ENCODE measurements at places on chromosomes 6 and 20.
A peak's percentile ranks its signal among the peaks of the same experiment; 100 is the strongest.

GRCh38 chr20:50913690-50914375 lies 17.4 kb downstream of the ADNP start:
- no peak for DNase-seq

- no peak for DNase-seq
Measured at GRCh38 chr20:8800089-8800488, 268.8 kb upstream of the PLCB4 start.

- DNase-seq, result no peak
Measured at GRCh38 chr6:151536188-151536479, 42.3 kb downstream of the CCDC170 start.

DNA sequence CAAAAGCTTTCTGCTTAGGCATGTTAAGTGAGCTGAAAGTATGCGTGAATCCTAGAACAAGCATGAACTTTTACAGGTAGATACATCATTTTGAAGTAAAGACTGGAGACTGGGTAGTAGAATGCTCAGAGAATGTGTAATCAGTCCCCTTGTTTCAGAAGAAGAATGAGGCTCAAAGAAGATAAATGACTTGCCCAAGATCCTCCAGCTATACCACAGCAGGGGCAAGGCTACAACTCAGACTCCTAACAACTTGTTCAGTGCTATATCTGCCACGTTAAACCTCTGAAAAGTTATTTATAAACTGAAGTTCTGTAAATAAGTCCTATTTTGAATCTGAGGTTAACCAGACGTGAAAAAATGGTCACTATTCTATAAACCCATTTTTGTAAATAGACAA lies 2.9 kb downstream of the RIPOR2 start:
- DNase-seq, result no peak

DNA sequence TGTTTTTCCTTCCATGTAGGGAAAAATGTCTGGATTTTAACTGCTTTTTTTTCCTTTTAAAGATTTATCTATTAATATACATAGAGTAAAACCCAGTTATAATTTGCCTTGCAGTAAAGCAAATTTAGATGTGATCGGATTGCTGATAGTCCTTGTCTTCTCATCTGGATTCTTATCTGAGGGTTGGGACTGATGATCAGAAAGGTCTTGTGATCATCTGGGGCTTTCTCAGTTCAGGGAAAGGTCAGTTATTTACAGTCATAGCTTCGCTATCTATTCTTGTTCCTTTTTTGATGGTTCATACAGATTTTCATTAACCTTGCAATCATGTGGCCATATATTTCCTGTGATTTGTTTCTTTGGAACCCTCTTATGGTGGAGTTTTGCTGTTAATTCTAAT lies 63.8 kb upstream of the CLDN20 start:
- no peak for DNase-seq

- DNase-seq, result no peak
Measured at GRCh38 chr20:21729316-21729715, 23.9 kb downstream of the PAX1 start.

DNA sequence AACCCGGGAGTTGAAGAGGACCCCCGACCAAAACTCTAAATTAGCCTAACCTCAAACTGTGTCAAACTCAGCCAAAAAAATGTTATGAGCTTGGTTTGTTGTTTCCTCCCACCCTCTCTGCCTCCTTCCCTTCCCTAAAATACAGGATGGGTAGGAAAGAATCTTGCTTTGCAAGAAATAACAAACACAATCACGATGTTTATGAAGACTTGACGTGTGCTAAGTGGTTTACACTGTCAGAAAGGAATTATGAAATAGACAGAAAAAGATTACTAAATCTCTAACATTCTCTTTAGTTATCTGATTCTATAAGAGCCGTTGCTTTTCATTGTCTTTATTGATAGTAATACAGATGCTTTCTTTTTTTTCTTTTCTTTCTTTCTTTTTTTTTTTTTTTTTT lies 285.1 kb downstream of the BMP7 start:
- DNase-seq, result no peak

GRCh38 chr6:16472349-16473069 lies 234.1 kb downstream of the GMPR start:
- DNase-seq, result no peak

DNA sequence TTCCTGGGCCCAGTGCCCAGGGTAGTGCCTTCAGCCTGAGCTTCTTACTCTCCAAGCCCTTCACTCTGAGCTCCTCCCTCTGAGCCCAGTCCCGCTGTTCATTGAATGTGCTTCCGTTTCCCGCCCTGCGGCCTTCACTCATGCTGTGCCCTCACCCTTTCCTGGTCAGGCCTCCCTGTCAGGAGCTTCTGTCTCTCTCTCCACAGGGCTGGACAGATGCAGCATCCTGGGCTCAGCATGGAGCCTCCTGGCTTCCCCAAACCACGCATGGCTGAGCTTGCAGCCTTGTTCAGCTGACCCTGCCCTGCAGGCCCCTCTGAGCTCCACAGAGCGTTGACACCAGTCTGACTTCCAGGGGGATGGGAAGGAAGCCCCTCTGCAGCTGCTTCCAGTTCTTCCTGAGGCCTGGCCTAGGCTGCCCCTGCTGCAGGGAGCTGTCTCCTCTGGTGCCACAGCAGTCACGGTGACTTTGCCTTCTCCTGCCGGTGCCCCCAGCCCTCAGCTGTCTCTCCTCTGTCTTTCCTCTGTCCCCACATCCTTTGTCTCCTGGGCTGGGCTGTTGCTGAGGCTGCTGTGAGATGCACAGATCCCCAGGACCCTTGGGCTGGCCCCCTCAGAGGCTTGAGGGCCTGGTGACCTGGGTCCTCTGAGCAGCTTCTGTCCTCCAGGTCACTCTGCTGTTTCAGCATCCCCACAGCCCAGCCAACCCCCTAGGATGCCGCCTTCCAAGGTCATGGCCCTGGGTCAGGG lies 7.9 kb upstream of the MYT1 start:
- DNase-seq, result peak; percentile 79

GRCh38 chr6:42440778-42441696 lies 10.7 kb downstream of the TRERF1 start:
- DNase-seq, result no peak

- DNase-seq, result no peak
Measured at GRCh38 chr6:153781306-153781705, 257.7 kb upstream of the OPRM1 start.

GRCh38 chr6:159203304-159204005 lies 34.3 kb downstream of the FNDC1 start:
- DNase-seq, result no peak

DNA sequence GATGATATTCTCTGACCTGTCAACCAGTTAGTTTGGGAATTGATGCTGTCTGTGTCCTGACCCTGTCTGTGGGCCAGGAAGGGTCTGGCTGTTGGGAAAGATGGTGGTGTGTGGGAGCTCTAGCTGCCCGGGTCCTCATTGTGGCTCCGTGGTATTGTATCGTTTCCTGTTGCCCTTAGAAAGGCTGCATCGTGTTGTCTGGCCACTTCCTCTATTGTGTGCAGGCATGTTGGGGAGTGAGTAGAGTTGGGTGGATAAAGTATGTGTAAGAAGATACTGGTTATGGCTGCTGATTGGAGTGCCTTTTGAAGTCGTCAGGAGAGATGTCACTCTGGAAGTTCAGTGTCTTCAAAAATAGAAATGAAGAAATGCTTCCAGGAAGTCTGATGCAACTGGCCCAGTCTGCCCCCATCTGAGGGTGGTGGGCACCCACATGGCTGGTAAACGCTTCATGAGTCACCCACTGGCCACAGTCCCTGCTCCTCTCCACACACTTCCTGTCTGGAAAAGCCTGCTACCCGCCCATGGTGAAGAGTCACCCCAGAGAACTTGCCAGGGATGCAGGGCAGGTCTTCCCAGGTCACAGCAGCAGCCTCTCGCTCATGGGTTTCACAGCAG lies 27.9 kb downstream of the PPARD start:
- DNase-seq, result no peak

- DNase-seq, result no peak
Measured at GRCh38 chr6:31734821-31735406, 1.4 kb downstream of the CLIC1 start.

DNA sequence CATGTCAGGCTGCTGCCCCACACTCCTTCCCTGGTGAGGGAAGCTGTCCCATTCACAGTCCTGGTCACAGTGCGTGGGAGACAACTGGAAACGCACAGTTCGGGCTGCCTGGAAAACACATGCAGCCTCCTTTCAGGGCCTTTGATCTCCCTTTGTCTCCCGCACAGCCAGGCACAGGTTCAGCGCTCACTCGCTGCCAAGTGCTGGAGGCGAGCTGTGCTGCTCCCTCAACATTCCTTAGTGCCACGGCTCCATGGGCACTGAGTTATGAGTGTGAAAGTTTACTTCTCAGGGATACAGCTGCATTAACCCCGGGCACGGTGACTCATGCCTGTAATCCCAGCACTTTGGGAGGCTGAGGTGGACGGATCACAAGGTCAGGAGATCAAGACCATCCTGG lies 9.1 kb downstream of the YTHDF1 start:
- DNase-seq, result no peak

DNA sequence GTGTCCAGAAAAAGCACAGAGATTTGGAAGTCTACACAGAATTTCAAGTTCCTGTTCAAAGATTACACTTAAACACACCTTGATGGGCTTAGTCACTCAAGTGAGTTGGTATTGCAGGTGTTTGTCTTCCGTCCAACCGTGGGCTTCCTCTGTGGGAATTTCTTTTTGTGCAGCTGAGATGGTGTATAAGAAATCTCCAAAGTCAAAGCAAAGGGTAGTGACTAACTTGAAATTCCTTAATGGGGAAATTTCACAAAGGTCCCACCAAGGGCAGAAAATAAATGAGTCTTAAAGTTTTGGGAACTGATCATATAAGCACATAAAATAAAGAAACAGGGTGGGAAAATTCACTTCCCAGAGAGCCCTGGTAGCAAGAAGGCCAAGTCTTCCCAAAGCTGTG lies 102.0 kb upstream of the TNFAIP3 start:
- no peak for DNase-seq

GRCh38 chr6:33610779-33611732 lies 10.1 kb upstream of the ITPR3 start:
- DNase-seq, result no peak

DNA sequence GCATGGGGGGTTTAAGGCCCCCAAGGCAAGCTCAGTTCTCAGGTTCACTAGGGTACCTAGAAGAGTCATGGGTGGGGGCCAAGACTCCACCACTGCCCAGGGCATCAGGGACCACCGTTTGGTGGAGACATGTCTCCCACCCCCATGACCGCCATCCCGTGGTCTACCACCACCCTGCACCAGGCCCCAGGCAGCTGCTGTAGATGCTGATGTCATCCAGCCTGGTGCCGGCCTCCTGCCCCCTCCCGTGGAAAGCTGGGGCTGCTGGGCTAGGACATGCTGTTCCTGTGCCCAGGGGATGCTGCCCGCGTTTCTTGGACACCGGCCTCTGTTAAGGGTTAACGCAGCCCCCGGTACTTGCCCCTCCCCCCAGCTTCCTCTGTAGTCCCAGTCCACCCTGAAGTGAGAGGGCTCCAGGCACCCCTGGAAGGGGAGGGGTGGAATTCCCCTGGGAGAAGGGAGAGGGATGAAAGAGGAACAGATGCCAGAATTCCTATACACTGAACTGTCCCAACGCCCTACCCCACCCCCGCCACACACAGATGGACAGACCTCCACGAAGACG lies 587 bp downstream of the IP6K3 start:
- no peak for DNase-seq

- DNase-seq, result no peak
Measured at GRCh38 chr6:73050706-73051105, 174.6 kb downstream of the KHDC1L start.

DNA sequence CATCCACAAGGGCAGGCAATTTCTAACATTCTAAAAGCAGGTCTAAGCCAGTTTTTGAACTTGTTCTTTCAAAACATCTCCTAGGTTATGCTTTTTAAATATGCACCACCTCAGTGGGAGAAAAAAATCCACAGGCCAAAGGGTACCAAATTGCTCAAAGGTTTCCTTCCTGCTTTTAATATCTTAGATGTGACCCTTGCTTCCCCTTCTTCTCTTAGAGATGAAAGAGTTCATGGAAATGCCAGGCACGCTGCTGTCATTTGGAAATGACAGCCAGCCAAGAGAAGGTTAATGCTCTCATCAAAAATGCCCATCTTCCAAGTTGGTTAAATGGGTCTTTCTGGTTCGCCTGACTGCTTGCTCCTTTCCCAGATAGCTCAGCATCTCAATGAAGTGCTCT lies 497.1 kb downstream of the CD83 start:
- DNase-seq, result no peak

DNA sequence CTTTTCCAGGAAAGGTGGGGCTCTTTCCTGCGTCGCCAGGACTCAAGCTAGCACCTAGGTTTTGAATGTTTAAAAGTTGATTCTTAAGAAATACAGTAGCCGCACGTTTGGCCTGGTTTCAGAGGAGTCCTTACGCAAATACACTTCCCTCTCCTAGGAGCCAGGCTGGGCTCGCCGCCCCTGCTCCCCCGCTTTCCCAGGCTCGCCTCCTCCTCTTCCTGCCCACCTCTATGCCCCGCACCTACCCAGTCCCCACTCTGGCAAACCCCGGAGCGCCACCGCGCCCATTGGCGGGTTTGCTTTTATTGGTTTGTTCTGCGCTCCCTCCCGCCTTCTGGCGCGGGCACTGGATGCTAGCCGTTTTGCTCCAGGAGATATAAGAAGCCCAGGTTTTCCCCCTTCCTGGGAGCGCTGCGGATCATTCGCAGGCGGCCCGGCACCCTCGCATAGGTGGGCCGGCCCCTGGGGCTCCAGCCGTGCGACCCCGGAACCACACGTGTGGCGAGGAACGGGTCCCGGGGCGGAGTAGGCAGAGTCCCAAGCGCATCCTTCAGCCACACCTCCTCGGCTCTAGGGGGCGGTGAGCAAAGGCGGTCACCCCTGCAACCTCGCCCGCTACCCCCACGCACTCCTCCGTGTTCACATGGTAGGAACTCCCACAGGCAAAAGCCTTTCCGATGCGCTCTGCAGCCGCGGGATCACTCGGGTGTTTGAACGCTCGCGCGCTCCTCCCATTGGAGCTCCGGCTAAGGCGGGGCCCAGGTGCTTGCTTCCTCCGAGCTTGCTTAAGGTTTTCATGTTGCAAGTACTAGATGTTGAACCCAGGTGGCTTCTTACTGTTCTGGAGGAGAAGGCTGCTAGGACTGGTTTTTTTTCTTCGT lies 119.0 kb downstream of the RTN4IP1 start:
- no peak for DNase-seq

DNA sequence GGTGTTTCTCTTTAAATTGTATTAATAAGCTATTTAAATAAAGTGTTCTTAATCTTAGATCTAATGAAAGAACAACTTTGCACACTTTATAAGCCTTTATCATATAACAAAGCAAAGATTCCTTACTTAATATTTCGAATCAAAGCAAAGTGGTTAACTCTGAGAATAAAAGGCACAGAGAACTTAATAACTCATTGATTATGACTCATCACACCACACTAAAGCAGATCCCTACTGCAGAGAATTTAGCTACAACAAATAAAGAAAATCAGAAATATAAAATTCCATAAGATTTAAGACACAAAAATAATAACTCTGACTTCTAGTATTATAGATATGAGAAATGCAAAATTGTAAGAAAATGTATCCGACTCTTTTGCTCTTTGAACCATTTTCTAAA lies 135.6 kb upstream of the RUNX2 start:
- no peak for DNase-seq

DNA sequence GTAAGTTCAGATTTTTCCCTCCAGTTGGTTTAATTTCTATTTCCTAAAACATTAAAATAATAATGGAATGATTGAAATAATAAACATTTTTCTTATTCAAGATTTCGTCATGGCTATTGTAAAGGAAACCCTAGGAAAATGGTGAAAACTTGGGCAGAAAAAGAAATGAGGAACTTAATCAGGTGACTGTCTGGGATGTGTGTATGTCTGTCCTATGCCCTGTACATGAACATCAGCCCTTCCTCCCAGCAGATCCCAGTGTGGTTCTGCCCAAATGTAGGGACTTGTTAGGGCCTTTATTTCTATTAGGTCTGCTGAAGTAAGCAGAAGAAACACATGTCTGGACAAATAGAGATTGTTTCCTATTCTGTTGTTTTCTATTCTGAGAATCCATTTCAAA lies 13.1 kb downstream of the RIOK1 start:
- DNase-seq, result no peak
